Kidney epithelial cell (primary cell): ENCODE measurements at places on chromosomes 3 and 15. TPM values are rescaled to one million over a fixed set of nuclear protein-coding genes. Genes with fewer than 3 reads are reported as not detected.
A peak's percentile ranks its signal among the peaks of the same experiment; 100 is the strongest.

DNA sequence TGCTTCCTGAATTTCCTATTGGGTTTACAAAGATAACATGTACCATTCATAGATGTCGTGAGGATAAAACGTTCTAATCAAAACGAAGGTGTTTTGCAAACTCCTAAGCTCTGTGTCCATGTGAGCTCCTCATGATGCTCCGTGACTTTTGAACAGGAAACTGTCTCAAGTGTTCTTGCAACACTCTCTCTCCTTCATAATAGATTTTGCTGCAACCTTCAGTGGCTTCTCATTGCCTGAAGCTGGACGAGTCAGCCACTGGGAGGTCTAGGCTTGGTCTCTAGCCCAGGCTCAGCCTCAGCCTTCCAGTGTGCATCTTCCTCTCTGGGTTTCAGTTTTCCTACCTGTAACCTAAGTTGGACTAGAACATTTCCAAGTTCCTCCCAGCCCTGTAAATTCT is 18.7 kb upstream of the BCL2A1 start:
- no peak for DNase-seq

CCR1 gene
- total RNA-seq: 0.07 TPM in 1 of 2 replicates, not detected in the other

GRCh38 chr3:14210843-14211594 is 32.4 kb downstream of the LSM3 start:
- DNase-seq: peak; percentile 70

GRCh38 chr15:70094690-70095311 is 2.9 kb downstream of the TLE3 start:
- no peak for DNase-seq

FILIP1L gene
- 14.9 and 15.6 TPM in 2 replicates for total RNA-seq

DNA sequence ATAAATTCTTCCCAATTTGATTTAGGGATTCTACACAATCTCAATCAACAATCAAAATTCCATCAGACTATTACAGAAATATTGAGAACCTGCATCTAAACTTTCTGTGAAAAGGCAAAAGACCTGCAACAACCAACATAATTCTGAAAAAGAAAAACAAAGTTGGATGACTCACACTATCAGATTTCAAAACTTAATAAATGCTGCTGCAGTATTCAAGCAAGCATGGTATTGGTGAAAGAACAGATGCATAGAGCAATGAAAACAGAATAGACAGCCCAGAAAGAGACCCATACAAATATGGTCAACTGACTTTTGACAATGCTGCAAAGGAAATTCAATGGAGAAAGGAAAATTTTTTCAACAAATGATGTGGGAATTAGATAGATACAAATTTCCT is 477.1 kb upstream of the NR2F2 start:
- no peak for DNase-seq

GRCh38 chr3:156674911-156675829 is 780 bp downstream of the TIPARP start:
- DNase-seq: no peak

- DNase-seq: no peak
Measured at GRCh38 chr3:5011555-5012256, 32.5 kb downstream of the BHLHE40 start.

- no peak for DNase-seq
Measured at GRCh38 chr15:50068016-50068415, 51.0 kb downstream of the ATP8B4 start.

KIF23 gene
- 8.6 and 12.3 TPM in 2 replicates for total RNA-seq

DNA sequence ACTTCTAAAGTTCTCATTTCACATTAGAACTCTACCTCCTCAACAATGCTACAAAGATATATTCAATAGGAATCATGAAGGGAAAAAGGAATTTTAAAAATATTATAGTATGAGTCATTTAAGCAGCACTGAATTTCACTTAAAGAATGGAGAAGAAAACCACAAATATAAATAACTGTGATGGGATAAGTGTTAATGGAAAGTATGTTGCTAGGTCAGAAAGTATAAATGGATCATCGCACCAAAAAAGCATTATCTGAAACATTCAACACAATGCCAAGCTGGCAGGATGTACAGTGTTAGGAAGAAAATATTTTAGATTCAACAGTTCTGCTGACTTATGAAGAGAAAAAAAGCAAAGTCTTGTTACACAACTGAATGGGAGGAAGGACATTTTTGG is 101.4 kb downstream of the TFG start:
- no peak for DNase-seq

DNA sequence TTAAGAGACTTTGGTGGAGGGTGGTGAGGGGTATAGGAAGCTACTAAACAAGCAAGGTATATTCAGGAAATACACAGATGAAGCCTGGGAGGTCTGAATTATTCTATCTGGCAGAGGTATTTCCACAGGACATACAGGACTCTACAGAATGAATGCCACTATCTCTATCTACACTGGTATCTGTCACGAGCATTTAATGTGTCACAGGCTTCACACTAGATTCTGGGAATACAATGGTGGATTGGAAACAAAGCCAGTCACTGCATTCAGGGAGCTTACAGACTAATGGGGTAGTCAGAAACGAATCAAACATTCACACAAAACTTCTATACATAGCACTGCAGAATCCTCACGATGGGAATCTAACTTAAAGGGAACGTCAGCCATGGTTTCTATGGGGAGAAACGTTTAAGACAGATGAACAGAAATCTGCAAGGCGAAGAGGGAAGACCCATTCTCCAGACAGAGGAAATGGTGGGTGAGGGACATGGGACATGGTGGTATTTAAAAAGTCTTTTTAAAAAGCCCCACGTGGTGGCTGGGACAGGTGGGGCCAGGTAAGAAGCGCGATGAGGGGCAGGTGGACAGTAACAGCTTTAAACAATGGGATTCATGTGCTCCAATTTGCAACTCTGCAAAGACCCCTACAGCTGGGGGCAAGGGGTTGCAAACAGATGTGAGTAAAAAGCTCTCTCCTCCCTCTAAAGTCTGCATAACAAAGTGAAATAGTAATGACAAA is 16.5 kb downstream of the LRIG1 start:
- no peak for DNase-seq

GRCh38 chr3:194340757-194341400 is 10.2 kb downstream of the CPN2 start:
- no peak for DNase-seq

CYFIP1 gene
- 110 and 120 TPM in 2 replicates for total RNA-seq

TMEM207 gene
- not detected in 2 replicates for total RNA-seq

DNA sequence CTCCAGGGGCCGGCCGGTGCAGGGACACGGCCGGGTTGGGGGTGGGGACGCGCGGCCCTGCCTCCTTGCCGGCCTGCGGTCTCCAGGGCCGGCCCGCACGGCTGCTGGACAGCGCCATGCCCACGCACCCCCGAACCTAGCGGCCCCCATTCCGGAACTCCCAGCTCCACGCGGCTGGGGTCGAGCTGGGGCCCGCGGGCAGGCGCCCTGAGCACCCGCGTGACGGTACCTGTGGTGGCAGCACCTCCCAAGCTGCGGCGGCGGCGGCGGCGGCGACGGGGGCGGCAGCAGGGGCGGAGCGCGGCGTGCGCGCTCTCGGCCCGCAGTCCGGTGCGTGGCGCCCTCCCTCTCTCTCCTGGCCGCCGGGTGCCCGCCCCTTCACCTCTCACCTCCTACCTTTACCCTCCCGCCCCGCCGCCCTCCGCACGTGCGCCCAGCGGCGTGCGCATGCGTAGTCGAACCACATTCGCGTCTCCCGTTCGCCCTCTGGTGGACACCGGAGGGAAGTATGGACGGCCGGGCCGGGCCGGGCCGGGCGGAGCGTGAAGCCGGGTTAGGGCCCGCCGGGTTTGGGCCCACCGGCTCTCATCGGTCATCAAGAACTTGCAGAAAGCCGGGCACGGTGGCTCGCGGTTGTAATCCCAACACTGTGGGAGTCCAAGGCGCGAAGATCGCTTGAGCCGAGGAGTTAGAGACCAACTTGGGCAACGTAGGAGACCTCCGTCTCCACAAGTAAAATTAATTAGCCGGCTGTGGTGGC is at the start of gene SCAP:
Gene SCAP, minus strand, starts transcription at position 372 of the 760 bp plus-strand sequence. CDS start 32,948 bp downstream, outside the sequence.
- no peak for DNase-seq

DNA sequence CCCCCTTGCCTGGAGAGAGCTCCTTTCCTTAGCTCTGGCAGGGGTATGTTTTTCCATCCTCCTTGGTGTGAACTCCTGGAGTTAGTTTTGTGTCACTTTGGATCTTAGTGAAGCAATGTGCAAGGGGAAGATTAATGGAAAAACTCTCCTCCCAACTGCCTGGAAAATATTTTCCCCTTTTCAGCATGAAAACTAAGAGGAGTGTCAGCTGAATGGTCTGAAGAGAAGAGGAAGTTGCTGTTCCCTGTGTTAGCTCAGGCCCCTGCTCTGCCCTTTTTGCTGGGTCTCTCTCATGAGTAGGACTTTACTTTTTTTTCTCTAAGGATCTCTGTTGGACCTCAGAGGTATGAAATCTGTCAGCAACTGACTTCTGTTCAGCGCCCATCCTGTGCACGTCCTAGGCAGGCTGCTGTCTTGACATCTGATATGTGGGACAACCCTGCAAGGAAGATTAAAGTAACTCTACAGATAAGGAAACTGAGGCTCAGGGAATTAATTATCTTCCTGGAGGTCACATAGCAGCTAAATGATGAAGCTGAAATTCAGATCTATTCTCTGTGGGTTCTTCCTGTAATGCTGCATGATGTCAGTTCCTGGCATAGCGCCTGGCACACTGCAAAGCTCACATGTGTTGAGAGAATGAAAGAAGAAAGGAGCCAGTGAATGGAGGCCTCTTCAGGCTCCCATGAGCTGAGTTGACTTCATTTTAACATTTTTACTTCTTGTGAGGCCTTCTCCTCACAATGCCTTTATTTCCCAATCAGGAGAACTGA is 109.7 kb upstream of the GALNT15 start:
- DNase-seq: no peak

GRCh38 chr15:50055750-50056157 is 63.3 kb downstream of the ATP8B4 start:
- no peak for DNase-seq

DNA sequence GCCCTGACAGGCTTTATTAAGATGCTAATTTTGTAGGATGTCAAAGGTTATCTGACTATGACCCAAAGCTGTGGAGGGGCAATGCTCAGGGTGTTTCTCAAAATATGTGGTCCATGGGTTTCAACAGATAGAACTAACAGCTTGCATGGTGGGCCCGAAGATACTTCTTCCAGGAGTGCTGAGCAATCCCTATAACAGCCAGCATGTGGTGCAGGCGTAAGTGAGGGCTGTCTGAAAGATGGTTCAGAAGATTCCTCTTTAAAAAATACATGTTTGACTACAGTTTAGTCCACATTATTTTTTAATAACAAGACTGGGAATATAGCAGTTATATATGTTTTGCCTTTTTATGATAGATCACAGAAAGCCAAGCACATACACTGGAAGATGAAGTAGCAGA is 7.6 kb downstream of the SCG3 start:
- no peak for DNase-seq

CISH gene
- total RNA-seq: 3.8 and 4.8 TPM in 2 replicates

DNA sequence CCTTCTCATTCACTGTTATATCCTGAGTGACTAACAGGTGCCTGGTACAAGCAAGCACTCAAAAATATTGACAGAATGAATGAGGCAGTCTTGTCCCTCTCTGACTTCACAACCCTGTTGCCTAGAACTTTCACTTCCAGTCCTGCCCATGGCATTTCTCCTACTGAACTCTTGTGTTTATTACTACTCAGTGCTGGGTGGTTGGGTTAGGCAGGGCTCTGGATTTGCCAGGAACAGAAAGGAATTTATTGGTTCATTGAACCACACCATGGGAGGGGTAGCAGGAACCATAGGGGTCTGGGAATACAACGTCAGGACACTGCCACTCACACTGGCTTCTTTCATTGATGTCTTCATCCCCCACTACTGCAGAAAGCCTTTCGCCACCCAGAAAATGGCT is 41.9 kb upstream of the SEMA4B start:
- no peak for DNase-seq

- no peak for DNase-seq
Measured at GRCh38 chr3:117556646-117557407, 847.2 kb downstream of the TUSC7 start.

DNA sequence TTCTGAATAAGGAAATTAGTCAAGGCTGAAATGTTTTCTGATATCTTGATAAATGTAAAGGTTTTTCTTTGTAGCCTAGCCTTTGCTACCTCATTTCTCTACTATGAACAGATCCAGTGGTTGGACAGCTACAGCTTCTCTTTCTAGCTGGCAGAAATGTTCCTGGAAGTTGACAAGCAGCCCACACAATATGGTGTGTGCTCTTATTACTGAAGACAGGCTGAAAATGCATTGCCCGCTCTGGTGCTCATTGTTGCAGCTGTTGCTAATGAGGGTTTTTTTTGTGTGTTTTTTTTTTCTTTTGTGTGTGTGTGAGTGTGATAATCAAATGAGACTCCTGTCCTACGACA is 844.3 kb upstream of the SEMA6D start:
- no peak for DNase-seq

- DNase-seq: no peak
Measured at GRCh38 chr3:13292375-13292774, 127.7 kb downstream of the NUP210 start.

DNA sequence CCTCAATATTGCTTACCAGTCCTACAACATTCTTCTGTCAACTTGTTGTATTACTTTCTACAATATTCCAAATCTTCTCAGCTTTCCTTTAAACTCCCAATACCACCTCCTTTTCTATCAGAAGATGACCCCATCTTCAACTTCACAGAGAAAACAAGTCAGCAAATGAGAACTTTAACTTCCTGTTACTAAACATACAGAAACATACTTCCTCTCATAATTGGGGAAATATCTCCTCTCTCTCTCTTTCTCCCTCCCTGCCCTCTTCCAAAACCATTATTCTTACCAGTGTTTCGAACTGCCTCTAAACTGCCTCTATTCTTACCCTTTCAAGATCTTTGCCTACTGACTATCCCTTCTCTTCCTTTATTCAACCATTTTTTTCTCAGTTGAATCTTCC is 1.8 kb upstream of the SNAP23 start:
- DNase-seq: no peak

OSBPL10 gene
- total RNA-seq: 20.1 and 37.4 TPM in 2 replicates

ALPK3 gene
- 54.5 and 55.7 TPM in 2 replicates for total RNA-seq

GRCh38 chr3:64970634-64971033 is 282.8 kb upstream of the ADAMTS9 start:
- no peak for DNase-seq
